Caco-2 (cell line): ENCODE measurements at places on chromosomes 7 and 10. TPM values are rescaled to one million over a fixed set of nuclear protein-coding genes. Genes with fewer than 3 reads are reported as not detected.

Gene SPDYE2
- total RNA-seq = not detected in 2 replicates

Gene AGR3
- 1.2 and 3.1 TPM in 2 replicates for total RNA-seq

Gene GIMAP4
- total RNA-seq = not detected in 2 replicates

Gene FFAR4
- total RNA-seq = 2.5 and 2.7 TPM in 2 replicates

Gene PLEKHS1
- not detected in 2 replicates for total RNA-seq

Gene IGF2BP3
- total RNA-seq = 124 and 127 TPM in 2 replicates

Gene OR6B1
- not detected in 2 replicates for total RNA-seq

Gene ANKRD1
- 75.7 and 97.4 TPM in 2 replicates for total RNA-seq

Gene TAS2R60
- total RNA-seq = not detected in 2 replicates

Gene NAT16
- total RNA-seq = 0.19 TPM in 1 of 2 replicates, not detected in the other

Gene ARMS2
- not detected in 2 replicates for total RNA-seq

Gene CFAP43
- 0.52 and 0.77 TPM in 2 replicates for total RNA-seq

Gene BTBD16
- not detected in 2 replicates for total RNA-seq

Gene SLC16A12
- total RNA-seq = not detected in 2 replicates

Gene AOAH
- not detected in 2 replicates for total RNA-seq

Gene HOXA2
- 1.5 and 1.8 TPM in 2 replicates for total RNA-seq

Gene CCZ1B
- 49.8 and 60.1 TPM in 2 replicates for total RNA-seq

Gene ETV1
- 0.30 and 0.52 TPM in 2 replicates for total RNA-seq

Gene CRHR2
- not detected in 2 replicates for total RNA-seq

Gene ABCC2
- 128 and 129 TPM in 2 replicates for total RNA-seq

Gene ASNS
- total RNA-seq = 295 and 374 TPM in 2 replicates
